ENCODE measurements at places on chromosomes 7 and 10. TPM values are rescaled to one million over a fixed set of nuclear protein-coding genes. Genes with fewer than 3 reads are reported as not detected.

- no peak for DNase-seq
These were observed 480.0 kb downstream of the GALNT17 start for GRCh38 chr7:71611986-71612385.

DNA sequence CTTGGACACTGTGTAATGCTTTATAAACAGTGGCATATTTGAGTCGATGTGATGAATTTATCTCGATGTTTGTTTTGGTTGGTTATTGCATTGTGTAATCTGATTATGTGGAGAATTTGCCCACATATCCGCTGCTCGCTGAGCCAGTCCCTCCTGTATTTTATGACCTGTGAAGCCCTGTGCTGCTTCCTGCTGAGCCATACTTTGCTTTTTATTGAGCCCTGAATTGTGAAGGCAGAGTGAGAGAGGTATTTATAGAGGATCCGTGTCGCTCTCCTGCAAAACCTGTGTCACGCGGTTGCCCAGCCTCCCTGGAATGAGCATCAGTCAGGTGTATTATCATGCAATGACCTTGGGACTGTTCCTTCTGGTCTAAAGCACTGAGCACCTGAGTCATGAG is 253.7 kb downstream of the ARHGAP21 start:
- peak; percentile 72 for DNase-seq

Gene TBXAS1
- polyA plus RNA-seq, result 14.2 TPM

Gene ZNF239
- polyA plus RNA-seq, result 4.5 TPM

Gene GDF2
- polyA plus RNA-seq, result not detected

GRCh38 chr10:78331391-78331922 is 297.8 kb downstream of the RPS24 start:
- no peak for DNase-seq

Gene ARHGEF35
- polyA plus RNA-seq, result 9.5 TPM

Gene PNLIPRP3
- polyA plus RNA-seq, result not detected

Gene ANKRD30A
- polyA plus RNA-seq, result not detected

Gene CHN2
- 7.4 TPM for polyA plus RNA-seq

Gene CD36
- 6.7 TPM for polyA plus RNA-seq

Gene GNAT3
- polyA plus RNA-seq, result not detected

Gene SFRP5
- 0.22 TPM for polyA plus RNA-seq

GRCh38 chr10:124329941-124330340 is 88.8 kb downstream of the OAT start:
- DNase-seq, result no peak
